ENCODE measurements at places on chromosomes 11 and 22.
A peak's percentile ranks its signal among the peaks of the same experiment; 100 is the strongest.

GRCh38 chr22:29105468-29105867 is 32.6 kb downstream of the KREMEN1 start:
- DNase-seq = no peak

DNA sequence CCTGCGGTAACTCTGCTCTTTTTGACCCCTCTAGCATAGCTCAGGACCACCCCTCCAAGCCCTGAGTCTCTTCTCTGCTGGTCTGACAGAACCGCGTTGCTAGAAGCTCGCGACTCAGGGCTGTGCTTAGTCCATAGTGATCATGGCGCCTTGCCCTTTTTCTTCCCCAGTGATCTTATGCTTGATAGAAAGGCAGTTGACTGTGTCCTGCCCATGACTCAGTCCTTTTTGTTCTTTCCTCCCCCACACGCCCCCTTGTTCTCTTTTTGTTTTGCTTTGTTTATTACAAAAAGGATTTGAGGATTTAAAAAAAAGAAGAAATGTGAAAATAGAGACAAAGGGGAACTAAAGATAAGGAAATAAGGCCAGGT is 17.5 kb downstream of the IL17RA start:
- DNase-seq = peak; percentile 88

- no peak for DNase-seq
Measured at GRCh38 chr11:6249770-6250555, 9.7 kb upstream of the CCKBR start.

DNA sequence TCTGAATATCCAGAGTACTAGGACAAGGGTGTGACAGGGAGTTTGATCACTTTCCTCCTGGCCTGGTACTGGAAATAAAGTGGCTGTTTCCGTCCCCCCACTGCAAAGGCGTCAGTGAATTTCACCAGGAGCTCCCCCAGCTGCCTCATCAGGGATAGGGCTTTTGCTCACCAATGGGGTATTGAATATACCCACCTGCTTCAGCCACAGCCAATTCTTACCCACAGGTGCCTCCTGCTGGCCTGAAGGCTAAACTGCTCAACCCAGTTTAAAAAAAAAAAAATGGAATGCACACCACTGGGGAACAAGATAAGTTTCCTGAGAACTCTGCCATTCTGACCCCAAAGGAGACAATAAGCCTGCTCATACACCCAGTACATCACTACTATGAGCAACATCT is 65.3 kb upstream of the MS4A8 start:
- peak; percentile 15 for DNase-seq

GRCh38 chr11:130774703-130775102 is 141.6 kb downstream of the SNX19 start:
- DNase-seq = no peak

DNA sequence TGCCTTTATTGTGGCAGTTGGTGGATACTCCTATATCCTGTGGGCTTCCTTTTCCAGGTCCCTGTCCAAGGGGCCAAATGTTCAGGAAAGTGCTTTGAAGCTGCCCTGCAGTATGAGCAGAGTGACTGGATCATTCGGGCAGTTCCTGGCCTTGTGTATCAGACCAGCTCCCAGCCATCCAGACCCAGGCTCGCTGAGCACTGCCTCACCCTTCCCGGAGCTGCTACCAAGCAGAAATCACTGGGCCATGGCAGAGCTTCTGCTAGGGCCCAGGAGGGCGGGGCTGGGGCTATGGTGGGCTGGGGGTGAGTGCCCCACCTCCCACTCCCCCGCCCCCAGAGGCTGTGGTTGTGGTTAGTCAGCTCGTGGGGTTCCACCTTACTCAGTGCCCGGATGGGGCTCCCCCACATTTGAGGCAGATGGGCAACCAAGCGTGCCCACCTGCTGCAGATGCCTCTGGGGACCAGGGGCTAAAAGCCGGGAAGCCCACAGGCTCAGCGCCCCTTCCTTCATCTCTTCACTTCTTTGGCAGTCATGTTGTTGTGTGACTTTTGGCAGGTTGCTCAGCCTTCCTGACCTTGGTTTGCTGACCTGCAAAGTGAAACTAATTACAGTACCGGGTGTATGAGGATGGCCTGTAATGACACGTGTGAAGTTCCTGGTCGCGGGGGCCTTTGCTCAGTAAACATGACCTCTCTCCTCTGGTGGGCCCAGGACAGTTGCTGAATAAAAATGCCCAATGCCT is 2.1 kb upstream of the LRRC32 start:
- DNase-seq = no peak

- no peak for DNase-seq
Measured at GRCh38 chr11:26849036-26849435, 127.2 kb upstream of the SLC5A12 start.

GRCh38 chr22:24333301-24333700 is 62.7 kb downstream of the SPECC1L start:
- no peak for DNase-seq
